ENCODE measurements at places on chromosomes 5 and 9.

DNA sequence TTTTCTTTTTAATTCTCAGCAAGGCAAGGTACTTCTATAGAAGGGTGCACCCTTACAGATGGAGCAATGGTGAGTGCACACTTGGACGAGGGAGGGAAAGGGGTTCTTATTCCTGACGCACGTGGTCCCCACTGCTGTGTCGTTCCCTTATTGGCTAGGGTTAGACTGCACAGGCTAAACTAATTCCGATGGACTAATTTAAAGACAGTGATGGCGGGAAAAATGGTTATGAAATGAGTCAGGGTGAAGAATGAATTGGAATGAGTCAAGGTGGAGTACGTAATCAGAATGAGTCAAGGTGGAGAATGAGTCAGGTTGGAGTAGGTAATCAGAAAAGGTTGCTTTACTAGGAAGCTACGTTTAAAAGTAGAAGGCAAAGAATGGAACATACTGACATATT, 2.1 kb upstream of the HMGCS1 start:
- no peak for DNase-seq

DNA sequence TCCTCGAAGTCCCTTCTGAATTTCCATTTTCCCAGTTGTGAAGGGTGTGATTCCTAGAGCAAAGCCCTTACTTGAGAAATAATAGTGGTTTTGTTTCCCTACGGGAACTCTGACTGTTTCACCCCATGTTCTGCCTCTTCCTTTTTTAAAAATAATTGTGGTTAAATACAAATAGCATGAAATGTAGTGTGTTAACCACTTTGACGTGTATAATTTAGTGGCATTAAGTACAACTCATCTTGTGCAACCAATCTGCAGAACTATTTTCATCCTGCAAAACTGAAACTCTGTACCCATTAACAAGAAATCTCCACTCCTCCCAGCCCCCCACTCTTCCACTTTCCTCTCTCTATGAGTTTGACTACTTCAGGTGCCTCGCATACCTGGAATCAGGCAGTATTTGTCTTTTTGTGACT, 35.6 kb upstream of the HAND1 start:
- no peak for DNase-seq

DNA sequence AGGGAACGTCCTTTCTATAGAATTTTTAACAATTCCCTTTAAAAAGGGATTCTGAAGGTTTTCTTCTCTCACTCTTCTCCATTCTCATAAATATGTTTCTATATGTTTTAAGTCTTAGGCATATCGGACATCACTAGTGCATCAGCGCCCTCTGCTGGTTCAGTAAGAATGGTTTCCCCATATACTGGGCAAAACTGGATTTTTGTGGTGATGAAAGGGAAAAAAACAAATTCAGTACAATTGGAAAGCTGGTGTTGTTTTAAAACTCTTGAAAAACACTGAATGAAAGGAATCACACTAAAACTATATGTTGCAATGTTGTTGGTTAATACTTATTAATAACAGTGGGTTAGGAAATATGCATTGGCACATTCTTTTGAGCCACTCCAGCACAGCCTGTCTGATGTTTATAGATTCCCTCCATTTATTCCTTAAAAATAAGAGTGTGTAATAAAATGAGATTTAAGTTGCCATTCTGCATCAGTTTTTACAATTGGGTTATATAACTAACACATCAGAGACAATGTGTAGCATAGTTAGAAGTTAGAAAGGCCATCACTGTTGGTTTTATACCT, 15.8 kb downstream of the CWC27 start:
- no peak for DNase-seq

GRCh38 chr5:175219366-175219765, 224.6 kb downstream of the DRD1 start:
- DNase-seq = no peak

DNA sequence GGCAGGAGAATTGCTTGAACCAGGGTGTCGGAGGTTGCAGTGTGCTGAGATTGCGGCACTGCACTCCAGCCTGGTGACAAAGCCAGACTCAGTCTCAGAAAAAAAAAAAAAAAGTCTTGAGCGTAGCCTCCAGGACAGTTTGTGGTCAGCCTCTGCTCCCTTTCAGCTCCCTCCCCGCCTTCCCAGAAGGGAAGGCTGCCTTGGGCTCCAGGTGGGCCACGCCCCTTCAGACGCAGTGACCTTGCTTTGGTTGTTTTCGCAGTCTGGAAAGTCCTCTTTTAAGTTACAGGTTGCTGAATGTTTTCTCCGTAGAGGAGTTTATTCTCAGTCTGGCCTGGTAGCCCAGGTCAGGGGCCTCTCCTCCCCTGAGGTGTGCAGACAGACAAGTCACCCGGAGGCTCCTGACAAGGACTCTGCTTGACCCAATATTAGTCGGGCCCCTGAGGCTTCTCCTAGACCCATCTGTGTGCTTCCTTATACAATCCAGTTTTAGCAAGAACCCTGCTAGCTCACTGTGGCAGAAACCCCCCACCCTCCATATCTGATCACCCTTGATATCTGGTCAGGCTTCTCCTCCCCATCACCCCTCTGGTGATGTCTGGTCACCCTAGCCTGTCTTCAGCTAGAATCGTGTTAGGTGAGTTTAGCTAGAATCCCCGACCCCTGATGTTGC, 31.6 kb upstream of the N4BP3 start:
- no peak for DNase-seq

- DNase-seq = no peak
Measured at GRCh38 chr5:88515881-88516819, 247.5 kb upstream of the TMEM161B start.

DNA sequence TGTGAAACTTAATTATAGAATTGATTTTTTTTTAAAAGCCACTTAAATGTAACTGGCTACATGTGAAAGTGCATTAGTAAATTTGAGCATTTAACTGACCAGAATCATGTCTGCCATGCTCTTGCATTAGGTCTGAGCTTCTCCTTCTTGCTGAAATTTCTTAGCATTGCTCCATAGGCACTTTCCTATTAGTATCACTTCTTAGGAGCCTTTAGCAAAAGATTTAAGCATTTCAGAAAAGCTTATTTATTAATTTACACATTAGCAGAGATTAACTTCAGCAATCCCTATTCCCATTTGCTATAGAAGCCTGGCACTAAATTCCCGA, 211.0 kb downstream of the SNX18 start:
- no peak for DNase-seq

DNA sequence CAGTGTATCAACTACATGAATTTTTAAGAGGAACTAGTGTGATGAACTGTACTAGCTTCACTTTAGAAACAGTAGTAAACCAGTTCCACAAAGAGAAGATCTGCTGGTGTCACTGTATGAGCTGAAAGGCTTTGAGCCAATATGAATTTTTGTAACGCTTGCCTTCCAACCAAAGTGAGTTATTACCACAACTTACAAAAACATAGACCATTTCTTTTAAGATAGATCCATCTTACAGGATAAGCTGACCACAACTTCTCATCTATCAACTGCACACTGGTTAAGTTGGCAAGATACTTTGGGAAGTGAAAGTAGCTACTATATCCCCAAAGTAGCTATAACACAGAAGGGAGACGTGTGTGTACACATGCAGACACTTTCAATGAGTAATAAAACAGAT, 849.6 kb upstream of the DMAC1 start:
- no peak for DNase-seq

- no peak for DNase-seq
Measured at GRCh38 chr5:132219289-132219970, 8.2 kb downstream of the P4HA2 start.

DNA sequence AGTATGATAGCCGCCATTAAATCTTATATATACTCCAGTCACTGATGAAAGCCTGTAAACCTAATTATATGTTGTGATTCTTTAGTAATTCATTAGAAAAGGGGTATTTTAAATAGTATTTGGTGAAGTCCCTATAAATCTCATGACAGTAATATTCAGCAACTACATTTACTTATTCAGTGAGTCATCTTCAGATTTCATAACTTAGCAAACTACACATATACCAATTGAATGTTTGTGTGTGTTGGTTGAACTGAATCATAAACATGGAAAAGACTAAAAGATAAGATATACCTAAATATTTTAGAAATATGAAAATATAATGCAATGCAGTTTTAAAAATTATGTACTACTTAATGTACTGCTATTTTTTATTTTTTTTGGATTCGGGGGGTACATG, 1050.4 kb downstream of the MAT2B start:
- DNase-seq = no peak

DNA sequence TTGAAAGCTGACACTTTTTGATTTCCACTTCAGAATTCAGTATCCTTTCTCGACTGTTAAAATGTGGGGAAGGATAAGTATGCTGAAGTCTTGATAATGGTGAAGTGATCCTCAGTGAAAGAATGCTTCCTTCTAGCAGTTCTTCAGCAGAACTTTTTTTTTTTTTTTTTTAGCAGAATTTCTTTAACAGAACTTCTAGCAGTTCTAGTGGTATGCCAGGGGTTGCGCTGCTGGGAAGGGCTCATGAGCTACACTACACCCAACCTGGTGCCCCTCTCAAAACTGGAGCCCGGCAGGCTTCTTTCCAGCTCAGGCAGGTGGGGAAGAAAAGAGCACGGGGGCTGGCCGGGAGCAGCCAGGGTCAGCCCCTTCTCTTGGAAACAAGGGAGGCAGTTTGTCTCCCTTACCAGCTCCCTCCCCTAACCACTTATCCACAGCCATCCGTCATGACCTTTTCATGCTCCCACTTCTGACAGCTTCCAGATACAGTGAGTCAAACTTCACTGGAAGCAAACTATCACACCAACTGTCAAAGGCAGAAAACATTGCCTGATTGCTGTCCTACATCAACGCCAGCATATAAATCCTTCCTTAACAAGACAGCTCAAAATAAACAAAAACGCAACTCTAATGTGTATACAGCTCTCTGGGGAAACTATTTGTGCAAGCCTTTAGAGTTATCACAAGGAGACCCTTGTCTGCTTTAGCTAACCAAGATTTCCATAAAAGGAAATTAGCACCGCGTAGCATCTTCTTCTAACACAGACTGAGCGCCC, 211.5 kb downstream of the GAPVD1 start:
- DNase-seq = no peak

- no peak for DNase-seq
Measured at GRCh38 chr5:124628721-124629596, 117.5 kb downstream of the ZNF608 start.

DNA sequence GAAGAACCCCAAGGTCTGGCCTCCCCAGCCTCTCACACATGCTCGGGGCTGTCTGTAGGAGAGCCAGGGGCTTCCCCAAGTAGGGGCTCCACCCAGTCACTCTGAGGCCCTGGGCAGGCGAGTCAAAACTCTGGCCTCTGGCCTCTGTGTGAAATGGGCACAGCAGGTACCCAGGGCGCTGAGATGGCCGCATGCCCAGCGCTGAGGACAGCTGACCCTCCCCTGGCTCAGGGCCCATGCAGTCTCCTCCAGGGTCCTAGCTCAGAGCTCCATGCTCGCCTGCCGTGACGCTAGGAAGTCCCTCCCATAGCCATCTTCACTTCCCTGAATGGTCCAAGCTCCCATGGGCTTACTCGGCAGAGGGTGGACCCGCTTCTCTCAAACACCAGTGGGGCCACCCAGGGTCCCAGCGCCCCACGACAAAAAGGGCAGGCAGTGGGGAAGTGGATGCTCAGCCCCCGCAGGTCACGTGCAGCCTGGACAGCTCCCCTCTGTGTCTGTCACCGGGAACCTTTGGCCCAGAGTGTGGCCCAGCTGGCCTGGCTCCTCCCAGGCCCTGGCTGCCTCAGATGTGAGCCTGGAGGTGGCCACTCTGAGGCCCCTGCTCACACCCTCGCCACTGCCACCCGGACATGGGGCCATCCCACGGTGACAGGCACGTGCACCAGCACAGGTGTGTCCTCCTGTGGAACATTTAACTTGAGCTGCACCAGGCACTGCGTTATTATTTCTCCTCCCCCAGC, 12.2 kb upstream of the VAV2 start:
- DNase-seq = no peak

GRCh38 chr5:57335092-57335660, 147.4 kb downstream of the ACTBL2 start:
- DNase-seq = no peak

DNA sequence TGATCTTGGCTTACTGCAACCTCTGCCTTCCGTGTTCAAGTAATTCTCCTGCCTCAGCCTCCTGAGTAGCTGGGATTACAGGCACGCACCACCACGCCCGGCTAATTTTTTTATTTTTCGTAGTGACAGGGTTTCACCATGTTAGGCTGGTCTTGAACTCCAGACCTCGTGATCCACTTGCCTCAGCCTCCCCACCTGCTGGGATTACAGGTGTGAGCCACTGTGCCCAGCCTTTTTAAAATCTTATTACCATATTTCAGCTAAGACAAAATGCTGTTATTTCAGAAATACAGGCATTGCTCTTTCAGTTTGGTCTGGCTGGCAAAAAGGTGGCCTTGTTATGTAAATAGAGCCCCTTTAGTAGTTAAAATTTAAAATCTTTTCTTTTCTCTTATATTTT, 46.9 kb upstream of the GLDC start:
- DNase-seq = no peak

GRCh38 chr5:52043543-52043942, 660.3 kb downstream of the ISL1 start:
- no peak for DNase-seq

GRCh38 chr9:16364347-16364746, 506.1 kb downstream of the BNC2 start:
- no peak for DNase-seq

DNA sequence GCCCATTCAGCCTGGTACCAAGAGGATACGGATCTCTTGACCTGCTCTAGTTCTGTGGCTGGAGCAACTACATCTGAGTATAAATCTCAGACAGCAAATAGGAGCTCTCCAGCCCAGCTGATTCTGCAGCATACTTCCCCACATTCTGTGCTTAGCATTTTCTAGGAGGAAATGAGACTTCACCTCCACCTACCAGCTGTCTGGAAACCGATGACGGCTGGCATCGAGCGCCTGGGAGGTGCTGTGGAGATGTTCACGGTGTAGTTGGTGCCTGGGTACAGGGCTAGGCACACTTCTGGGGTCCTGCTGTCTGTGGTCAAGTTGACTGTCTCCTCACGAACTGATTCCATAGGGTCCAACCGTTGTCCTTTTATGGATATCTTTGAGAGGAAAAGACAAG, 63.6 kb downstream of the SUSD1 start:
- no peak for DNase-seq

GRCh38 chr9:115593587-115594091, 475.7 kb upstream of the TNC start:
- DNase-seq = no peak

- DNase-seq = no peak
Measured at GRCh38 chr5:125004009-125004408, 257.6 kb upstream of the ZNF608 start.
